ENCODE measurements at places on chromosomes 3 and 15.

GRCh38 chr3:46905213-46905560, 27.7 kb downstream of the PTH1R start:
- DNase-seq = no peak

- DNase-seq = no peak
These were observed 74.7 kb downstream of the SNRK start for GRCh38 chr3:43361077-43361476.

- no peak for DNase-seq
These were observed 145.5 kb downstream of the TIGIT start for GRCh38 chr3:114439284-114439683.

GRCh38 chr3:192183109-192183508, 544.2 kb downstream of the FGF12 start:
- DNase-seq = no peak

- DNase-seq = no peak
These were observed 14.7 kb upstream of the SYNM start for GRCh38 chr15:99090011-99090699.

GRCh38 chr15:55873024-55873720, 120.2 kb downstream of the NEDD4 start:
- no peak for DNase-seq

GRCh38 chr3:134007819-134008218, 21.9 kb downstream of the SLCO2A1 start:
- DNase-seq = no peak

DNA sequence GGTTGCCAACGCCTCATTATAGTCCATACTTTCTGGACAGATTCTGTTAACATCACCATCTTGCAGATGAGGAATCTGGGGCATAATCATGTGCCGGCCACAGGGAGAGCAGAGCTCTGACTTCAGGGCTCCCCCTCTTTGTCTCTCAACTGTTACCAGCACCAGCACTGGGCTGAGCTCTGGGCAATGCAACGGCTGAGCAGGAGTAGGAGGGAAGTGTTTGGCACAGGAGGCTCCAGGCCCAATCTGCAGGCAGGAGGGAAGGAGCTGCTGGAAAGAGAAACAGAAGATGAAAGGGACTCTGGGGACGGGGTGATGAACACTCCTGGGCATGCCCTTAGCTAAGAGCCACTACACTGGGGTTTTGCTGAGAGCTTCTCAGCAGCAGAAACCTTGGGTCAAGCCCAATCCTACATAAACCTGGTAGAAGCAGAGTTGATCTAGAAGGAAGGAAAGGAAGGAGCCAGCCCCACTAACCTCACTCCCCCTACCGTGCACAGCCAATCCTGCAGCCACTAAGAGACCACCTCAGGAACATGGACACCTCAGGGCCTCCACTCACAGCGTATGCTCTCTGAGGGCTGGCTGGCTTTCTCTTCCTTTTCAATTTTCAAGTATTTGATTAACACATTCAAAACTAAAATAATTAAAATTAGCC, 73.1 kb upstream of the SPATA12 start:
- no peak for DNase-seq

DNA sequence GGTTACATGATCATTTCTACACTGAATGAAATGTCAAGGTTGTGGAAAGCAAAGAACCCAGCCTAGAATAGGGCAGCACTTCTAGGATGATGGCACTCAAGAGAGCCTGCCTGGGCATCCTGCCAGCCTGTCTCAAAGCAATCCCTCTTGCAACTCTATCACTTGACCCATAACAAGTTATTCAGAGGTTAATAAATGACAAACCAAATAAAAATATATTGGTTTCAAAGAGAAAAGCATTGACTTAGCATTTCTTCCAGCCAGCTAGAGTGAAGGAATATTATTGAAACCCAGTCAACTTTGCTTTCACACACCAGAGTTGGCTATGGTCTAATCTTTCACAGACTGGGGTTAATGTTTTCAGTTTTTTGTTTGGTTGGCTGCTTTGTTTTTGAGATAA, 214.6 kb upstream of the UBE2E2 start:
- DNase-seq = no peak

GRCh38 chr3:57709031-57709430, 16.2 kb upstream of the DENND6A start:
- no peak for DNase-seq

- DNase-seq = no peak
These were observed 391.0 kb upstream of the RARB start for GRCh38 chr3:25037049-25037547.

GRCh38 chr15:91892436-91892835, 38.9 kb downstream of the SLCO3A1 start:
- DNase-seq = no peak

DNA sequence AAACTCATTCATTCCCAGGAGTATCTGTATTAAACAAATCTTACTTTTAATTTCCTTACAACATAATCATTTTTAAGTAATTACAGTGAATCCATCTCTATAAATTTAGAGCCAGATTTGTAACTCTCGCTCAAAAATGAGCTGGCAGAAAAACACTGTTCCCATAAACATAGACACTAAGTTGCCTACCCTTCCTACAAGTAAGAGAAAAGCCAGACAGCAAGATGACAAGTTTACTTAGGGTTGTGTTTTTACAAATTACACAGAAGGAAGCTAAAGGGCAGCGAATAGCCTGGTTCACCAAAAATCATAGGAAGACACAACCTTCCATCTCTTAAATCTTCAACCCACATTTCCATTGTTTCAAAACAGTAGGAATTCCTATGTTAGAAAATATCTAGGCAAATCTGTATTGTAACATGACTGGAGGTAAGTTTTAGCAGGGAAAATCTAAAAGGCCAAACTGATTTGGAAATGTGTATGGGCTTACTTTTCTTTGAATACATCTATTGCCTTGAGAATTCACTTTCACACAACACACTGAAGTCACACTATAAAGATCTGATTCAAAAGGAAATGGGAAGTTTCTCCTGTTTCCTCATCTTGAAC, 21.7 kb downstream of the HERC1 start:
- no peak for DNase-seq

- no peak for DNase-seq
These were observed 28.4 kb downstream of the CD200R1L start for GRCh38 chr3:112818289-112818688.

DNA sequence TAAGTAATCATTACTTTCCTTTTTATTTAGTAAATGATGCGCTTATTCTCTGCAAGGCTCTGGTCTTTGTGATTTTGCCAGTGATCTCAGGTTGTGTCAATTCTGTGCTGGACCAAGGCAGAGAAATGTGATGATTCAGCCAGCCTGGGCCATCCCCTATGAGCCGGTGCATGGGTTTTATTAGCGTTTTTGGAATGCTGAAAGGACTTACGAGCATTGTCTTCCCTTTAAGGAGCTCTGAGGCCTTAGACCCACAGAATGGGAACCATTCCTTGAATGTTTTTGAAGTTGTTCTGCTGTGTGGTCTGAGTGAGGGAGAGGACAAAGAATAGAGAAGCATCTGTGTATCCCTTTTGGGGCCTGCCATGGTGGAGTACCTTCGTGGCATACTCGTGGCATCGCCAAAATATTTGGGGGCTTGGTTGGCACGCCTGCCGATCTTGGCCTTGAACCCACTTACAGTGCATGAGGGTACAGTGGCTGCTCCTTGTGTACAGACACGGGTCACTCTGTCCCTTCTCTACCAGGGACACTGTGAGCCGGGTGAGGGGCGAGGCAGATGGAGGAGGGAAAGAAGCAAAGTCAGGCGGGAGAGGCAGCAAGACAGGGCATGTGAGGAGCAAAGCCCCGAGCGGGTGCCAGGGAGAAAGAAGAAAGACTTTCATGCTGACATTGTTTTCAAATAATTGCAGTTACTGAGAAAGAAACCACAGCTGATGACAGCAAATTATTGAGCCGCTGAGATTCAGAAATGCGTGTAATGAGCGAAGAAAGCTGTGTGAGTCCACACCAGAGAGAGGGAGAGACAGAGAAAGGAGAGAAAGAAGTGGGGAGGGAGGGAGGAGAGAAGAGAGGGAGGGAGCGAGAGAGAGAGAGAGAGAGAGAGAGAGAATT, 269.4 kb upstream of the RGMA start:
- no peak for DNase-seq

- DNase-seq = no peak
These were observed 316.5 kb upstream of the ROBO2 start for GRCh38 chr3:76723366-76723765.

- no peak for DNase-seq
These were observed 33.8 kb downstream of the TIGIT start for GRCh38 chr3:114327665-114328064.

DNA sequence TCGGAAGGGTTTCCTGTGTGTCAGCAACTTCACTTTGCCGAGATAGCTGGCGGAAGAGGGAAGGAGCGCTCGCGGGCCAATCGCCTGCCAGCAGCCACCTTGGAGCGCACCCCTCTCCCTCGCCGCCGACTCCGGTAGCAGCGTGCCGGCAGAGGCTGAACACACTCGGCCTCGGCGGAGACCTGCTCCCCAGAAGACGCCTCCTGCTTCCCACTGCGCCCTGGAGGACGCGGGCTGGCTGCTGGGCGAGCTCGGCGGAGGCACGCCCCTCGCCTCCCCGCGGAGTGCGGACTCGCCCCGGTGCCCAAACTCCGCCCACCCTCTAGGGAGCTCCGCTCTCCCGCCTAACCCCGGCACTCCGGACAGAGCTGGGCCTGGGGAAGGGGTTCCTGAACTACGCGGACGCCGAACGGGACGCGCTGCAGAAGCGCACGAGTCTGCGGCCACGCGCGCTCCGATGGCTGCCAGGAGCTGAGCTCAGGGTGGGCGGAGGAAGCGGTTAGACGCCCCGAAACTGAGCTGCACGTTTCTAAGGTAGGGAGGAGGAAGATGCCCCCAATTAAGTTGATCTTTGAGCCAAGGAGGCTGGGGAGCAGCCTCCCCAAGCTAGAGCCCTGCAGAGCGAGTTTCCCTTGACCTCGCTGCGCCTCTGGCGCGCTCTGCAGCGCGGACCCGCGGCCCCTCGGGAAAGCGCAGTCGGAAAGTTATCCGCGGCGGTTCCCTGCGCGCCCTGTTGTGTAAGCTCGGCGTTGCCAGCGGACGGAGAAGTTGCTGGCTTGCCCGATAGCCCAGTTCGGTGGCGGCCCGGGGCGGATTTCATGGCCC, at the start of gene P2RY1:
TSS of gene P2RY1 (plus strand) at position 356 of the 825 bp plus-strand sequence. CDS start 652 bp downstream, outside the sequence.
- DNase-seq = no peak

DNA sequence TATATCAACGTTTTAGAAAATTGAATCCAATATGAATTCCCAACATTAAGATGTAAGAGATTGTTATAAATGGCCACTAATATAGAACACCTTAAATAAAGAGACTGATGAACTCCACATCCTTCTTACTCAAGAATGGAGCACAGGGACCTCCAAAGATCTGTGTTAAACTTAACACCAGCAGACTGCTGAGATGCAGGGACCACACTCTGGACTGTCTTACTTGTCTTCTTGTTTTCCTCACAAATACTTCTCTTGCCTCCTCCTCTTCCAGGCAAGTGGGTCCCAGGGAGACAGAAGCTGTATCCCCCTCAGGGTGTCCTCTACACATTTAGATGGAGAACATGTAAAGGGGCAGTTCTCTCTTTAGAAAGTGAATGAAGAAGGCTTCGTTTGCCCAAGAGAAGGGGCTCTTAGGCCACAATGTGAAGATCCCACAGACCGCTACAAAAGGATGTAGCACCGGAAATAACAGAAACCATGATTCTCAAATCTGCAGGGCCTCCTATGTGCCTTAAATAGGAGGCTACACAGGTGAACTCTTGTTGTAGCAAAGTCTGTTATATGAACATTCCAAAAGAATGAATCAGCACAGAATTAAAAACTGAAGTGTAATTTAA, 52.2 kb downstream of the SATB1 start:
- DNase-seq = no peak

DNA sequence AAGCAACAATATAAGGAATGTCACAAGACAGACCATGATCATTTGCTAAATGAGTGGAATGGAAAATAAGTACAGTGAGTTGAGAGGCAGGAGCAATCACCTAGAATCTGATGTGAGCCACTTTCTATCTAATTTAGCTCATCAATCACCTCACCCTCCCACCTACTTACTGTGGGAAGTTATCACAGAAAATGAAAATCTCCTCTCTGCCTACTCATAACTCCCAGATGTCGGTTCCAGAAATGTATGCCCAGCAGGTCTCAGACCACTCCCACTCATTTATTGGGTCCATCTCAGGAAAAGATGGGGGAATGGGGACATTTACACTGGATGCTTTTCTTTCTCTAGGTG, 270.9 kb downstream of the FHIT start:
- DNase-seq = no peak

- no peak for DNase-seq
These were observed 3.6 kb downstream of the PIAS1 start for GRCh38 chr15:68057758-68058157.

GRCh38 chr3:143896486-143896885, 48.2 kb upstream of the SLC9A9 start:
- DNase-seq = no peak

GRCh38 chr3:118987477-118987876, 47.2 kb downstream of the IGSF11 start:
- DNase-seq = no peak

GRCh38 chr15:23073890-23074646, 34.7 kb upstream of the TUBGCP5 start:
- no peak for DNase-seq

DNA sequence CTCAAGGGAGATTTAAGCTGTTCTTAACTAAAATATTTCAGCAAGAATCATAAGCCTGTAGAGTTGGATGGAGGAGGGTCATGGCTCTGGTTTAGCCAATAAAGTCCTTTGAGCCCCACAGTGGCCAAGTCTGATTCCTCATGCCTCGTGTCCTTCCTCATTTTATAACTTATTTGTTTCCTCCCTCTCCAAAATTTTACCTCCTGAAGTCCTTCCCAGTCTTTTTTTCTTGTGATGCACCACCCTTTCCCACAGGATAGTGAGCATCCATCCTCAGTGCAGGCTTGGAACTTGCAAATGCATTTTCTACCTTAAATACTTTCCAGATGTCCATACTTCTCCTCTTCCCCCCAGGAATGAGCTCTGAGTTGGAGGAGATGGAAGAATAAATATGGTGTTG, 162.7 kb upstream of the AGTR1 start:
- no peak for DNase-seq

- DNase-seq = no peak
These were observed 48.6 kb downstream of the GAP43 start for GRCh38 chr3:115671761-115672455.

- DNase-seq = no peak
These were observed 502.9 kb downstream of the ROBO1 start for GRCh38 chr3:79264892-79265291.

DNA sequence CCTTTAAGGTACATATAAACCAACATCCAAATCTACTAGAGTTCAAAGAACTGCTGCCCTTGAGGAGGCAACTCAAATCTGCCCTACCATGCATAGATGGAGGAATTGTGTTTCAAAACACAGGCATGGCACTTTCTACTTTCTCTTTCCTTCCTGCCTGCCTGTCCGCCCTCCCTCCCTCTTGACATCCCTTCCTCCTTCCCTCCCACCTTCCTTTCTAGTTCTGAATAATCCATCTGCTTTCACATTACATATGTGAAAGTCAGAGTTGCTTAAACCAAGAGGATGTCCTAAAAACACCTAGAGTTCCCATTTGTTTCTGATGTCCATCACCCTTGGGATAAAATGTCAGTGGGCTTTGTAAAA, 537.6 kb downstream of the FOXP1 start:
- no peak for DNase-seq

DNA sequence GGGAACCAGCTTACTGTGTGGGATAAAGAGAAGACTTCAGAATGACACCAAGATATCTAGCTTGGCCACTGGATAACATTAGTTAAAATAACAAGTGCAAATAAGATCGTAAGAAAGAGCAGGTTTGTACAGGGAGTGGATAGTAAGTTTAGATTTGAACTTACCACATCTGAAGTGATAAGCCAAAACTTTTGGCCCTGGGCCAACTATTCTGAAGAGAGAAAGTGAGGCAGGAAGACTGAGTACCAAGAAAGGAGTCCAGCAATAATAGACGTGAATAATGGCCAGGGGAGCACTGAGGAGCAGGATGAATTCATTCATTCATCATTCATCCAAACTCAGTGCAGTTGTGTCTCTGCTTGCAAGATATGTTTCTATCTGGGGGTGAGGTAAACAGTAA, 122.9 kb downstream of the PDE8A start:
- no peak for DNase-seq

Measured in stimulated activated CD4-positive, alpha-beta T cell treated with anti-CD3 and anti-CD28 coated beads, Interleukin-12 subunit alpha, Interleukin-12 subunit beta, amount 100 ng/mL, for 24 hours (primary cell).